ENCODE measurements at places on chromosomes 3 and 15.

GRCh38 chr3:86993704-86994103 is 2.8 kb upstream of the VGLL3 start:
- no peak for DNase-seq

- no peak for DNase-seq
Measured at GRCh38 chr3:129954514-129954913, 20.0 kb upstream of the TRH start.

- DNase-seq: no peak
Measured at GRCh38 chr3:130688697-130689470, 57.7 kb downstream of the PIK3R4 start.

- no peak for DNase-seq
Measured at GRCh38 chr3:12869035-12869621, 27.8 kb upstream of the RPL32 start.

DNA sequence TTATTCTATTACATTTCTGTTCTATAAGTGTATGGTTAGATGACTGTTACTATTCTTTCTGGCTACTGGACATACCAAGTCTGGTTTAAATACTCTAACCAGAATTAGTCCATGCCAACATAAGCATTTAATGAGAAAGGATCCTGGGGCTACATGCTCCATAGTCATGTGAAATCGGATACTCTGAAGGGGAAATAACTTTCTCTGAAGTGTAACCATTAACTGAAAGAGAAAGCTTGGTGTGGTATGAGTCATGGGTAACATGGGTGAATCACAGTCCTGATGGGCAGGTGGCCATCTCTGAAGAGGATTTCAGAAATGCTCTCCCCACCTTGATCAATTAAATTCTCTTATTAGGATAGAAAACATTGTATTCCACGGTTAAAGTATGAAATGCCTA is 69.4 kb downstream of the FHIT start:
- peak; percentile 7 for DNase-seq

DNA sequence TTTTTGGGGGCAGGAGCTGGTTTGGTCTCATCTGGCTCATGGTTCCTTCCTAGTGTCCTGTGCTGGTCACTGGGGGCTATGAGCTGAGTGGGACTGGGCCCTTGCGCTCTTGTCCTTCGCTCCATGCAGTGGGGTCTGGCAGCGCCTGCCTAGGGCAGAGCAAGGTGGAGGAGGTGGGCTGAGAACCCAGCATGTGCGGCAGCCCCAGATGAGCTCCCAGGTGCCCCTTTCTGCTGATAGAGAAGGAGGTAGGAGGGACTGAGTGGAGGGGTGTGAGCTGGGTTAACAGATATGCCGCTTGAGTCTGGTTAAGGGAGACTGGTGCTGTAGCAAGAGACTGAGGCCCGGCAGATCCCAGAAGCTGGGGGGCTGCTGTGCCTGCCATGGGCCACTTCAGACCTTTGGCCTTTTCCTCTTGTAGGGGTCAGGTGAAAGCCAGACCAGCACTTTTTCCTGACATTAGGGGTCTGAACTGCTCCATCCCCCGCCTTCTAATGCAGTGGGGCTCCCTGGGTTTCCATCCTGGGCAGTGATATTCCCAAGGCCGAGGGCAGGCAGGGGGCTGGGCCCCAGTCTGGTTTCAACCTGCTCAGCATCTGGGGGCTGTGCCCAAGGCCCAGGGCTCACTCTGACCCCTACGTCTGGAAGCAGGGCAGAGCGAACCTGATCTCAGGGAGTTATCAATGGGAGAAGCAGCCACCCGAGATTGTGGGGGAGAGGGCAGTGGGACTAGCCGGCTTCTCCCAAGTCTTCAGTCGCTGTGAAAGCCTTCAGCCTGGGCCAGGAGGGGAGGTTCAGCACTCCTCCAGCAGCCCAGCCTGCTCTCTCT is 62.9 kb upstream of the PRR23C start:
- no peak for DNase-seq
